ENCODE measurements at places on chromosomes 6 and 20. TPM values are rescaled to one million over a fixed set of nuclear protein-coding genes. Genes with fewer than 3 reads are reported as not detected.

- DNase-seq, result no peak
These were observed 27.8 kb downstream of the THBS2 start for GRCh38 chr6:169225887-169226286.

GRCh38 chr20:58994390-58995159 is 12.5 kb downstream of the CTSZ start:
- no peak for DNase-seq

HRH3 gene
- total RNA-seq, result 0.07 TPM

GRCh38 chr6:43972913-43973300 is 154.3 kb downstream of the MRPL14 start:
- DNase-seq, result peak; percentile 83

DNA sequence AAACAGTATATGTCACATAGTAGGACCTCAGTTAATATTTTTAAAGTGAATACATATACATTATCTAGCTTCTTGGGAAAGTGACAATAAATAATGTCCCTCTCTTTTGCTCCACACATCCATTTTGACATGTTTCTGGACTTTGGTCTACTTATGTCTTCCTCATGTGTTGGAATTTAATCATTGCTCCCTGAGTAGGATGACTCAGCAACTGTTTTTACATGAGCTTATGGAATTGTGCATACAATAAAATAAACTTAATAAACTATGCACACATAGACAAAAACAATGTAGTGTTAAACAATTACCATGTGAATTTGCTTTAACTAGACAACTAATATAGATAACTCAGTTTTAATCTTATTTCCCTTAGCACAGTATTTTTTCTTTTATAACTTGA is 503.8 kb downstream of the TFAP2B start:
- DNase-seq, result no peak

DNA sequence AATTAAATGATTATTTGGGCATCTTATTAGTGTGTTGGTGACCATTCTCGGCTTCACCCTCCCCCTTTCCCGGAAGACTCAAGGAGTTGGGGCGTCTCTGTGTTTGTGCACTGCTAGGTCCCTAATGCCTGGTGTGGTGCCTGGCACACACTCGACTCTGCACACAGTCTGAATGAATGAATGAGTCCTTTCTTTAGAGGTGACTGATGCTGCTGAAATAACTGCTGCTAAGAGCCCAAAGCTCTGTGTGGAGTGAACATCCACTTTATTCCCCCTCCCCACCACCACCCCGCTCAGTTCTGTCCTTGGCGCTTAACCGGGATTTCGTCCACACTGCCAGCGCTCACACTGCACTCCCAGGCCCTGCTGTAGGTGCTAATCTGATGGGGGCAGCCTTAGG is 1.2 kb upstream of the PHACTR3 start:
- DNase-seq, result no peak

- no peak for DNase-seq
These were observed 39.8 kb upstream of the SERINC1 start for GRCh38 chr6:122511193-122511924.

DNA sequence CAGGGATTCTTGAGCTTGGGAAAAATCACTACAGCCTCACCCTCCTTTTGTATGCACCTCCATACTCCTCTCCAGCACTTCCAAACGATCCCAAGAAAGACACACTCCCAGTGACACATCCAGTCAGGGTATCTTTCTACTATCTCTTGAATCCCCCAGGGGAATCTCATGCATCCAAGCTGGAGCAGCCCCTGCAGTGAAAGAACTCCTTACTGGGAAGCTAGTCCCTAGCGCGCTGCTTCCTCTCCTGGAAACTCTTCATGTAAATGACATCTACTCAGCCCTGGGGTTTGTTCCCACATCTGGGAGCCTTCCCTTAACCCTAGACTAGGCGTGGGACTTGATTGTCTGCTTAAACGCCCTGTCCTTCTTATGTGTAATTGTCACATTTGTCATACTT is 329.1 kb upstream of the QKI start:
- no peak for DNase-seq

- DNase-seq, result no peak
These were observed 2.9 kb downstream of the RBBP8NL start for GRCh38 chr20:62424249-62425107.

MACROD2 gene
- total RNA-seq, result 2.4 TPM

GRCh38 chr6:107770541-107770940 is 53.6 kb downstream of the SCML4 start:
- DNase-seq, result no peak

GRCh38 chr20:61030130-61030529 is 221.9 kb upstream of the CDH4 start:
- DNase-seq, result no peak

FRS3 gene
- 3.6 TPM for total RNA-seq

CALHM6 gene
- total RNA-seq, result not detected

PXT1 gene
- 0.09 TPM for total RNA-seq

DNA sequence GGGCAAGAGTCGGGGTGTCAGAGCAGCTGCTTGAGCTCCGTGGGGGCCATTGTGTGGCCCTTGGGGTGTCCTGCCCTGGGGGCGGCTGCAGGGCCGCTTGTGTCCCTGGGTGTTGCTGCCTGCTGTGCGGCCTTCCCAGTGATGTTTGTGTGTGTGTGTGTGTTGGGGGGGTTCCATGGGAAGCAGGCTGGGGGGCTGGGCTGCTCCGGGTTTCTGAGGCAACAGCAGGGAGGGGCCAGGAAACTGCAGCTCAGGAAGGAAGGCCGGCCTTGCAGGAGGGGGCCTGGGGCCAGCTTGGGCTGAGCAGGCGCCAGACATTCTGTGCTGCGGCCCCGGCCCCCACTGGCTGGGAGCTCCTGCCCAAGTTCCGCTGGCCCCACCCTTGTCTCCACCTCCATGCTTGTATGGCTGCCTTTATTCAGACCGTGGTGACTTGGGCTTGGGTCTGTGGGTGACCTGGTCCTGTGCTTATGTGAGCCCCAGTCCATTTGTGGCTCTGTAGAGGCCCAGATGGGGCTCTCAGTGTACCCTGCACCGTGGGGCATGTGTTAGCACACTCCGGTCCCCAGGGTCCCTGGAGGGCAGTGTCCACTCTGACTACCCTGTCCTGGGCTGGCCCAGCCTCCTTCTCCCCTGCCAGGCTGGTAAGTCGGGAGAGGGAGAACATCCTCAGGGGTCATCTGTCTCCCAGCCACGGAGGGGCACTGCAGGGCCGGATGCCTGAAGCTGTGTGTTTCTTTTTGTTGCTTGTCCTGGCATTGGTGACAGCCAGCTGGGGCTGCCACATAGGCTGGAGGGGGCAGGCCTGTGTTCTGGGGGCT is 4.6 kb upstream of the SOX18 start:
- no peak for DNase-seq

FAM162B gene
- total RNA-seq, result not detected

MMP24 gene
- total RNA-seq, result 13.7 TPM

- DNase-seq, result no peak
These were observed 72.3 kb downstream of the SLC16A10 start for GRCh38 chr6:111159633-111160032.

- DNase-seq, result no peak
These were observed 135.5 kb downstream of the ZDHHC14 start for GRCh38 chr6:157516319-157517026.

BAG2 gene
- total RNA-seq, result 8.9 TPM

DNA sequence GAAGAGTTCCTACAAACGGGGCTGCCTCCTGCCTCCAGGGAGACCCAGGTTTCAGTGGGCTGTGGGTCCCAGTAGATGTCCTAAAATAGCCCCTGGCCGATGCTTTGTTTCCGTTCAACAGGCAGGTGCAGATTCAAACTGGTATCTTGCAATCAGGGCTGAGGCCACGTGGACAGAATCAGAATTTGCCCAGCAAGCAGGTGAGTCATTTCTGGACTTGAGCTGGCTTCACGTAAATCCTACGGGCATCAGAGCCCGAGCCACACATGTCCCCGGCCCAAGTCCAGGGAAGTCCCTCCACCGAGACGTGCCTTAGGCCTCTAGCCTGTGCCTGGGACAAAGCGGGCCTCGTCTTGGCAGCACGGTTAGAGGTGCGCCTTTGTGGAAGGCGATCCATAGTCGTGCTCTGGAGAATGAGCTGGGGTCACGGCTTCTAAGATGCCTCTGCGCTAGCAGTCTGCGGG is 101.6 kb upstream of the FRMD1 start:
- DNase-seq, result no peak

DNA sequence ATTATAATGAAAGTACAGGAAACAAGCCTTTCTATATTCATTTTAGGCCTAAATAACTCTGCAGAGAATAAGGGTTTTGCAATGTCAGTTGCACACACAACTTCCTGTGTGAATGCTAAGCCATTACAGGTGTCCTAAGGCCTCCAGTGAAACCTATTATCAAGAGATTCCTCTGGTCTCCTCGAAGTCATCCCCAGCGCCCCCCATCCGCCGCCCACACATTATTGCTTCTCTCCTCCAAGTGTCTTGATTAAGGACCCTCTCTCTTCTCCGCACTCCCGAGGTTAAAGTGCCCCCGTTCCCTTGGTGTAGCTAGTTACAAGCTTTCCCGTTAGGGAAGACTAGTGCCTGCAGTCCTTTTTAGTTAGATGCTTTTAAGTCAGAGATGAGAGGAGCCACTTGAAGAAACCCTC is 1.3 kb downstream of the HIVEP2 start:
- peak; percentile 27 for DNase-seq

MICB gene
- total RNA-seq, result 4.1 TPM

CTAGE9 gene
- not detected for total RNA-seq

- peak; percentile 99 for DNase-seq
These were observed 14.4 kb downstream of the NT5E start for GRCh38 chr6:85464260-85464644.

- no peak for DNase-seq
These were observed 466.3 kb upstream of the PLCB4 start for GRCh38 chr20:8602389-8603116.

DNA sequence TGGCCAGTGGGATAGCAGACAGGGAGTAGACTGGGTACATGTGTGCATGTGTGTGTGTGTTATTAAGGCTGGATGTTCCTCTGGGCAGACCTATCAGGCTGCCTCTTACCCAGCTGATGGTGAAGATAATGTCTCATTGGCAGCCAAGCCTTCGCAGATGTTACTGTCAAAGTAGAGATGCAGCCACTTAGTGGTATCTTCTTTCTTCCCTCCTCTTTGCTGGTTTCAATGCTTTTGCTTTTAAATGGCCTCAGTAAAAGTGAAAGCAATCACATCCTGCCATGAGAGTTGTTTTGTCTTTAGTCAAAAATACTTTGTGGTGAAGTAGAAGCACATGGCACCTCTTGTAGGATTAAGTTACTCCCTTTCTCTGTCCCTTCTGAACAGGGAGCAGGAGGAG is 57.5 kb downstream of the SNRNP48 start:
- DNase-seq, result no peak

ZC2HC1B gene
- total RNA-seq, result not detected

- DNase-seq, result no peak
These were observed 159.7 kb upstream of the AHI1 start for GRCh38 chr6:135657207-135657606.

LY6G5B gene
- total RNA-seq, result 17.5 TPM

TSBP1 gene
- total RNA-seq, result not detected

- no peak for DNase-seq
These were observed 42.1 kb downstream of the CTCFL start for GRCh38 chr20:57482796-57483195.

ANKRD66 gene
- not detected for total RNA-seq

- no peak for DNase-seq
These were observed 107.9 kb downstream of the NRSN1 start for GRCh38 chr6:24233813-24234442.

DNA sequence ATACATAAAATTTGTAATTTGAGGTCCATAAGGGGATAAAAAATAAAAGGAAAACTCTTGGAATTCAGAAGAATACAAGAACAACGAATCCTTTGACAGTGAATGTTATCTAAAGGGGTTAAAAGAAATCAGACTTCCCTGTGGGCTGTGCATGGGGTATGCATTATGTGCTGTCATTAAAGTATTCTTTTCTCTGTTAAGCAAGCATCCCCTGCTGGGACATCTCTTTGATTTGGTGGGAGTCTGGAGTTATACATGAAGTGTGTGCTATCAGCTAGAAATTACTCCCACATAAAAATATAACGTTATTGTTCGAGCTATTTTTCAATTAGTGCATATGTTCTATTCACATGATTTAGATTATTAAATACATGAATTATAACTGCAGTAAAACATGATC is 195.2 kb downstream of the CENPW start:
- no peak for DNase-seq

CDH4 gene
- total RNA-seq, result 3.2 TPM

DNA sequence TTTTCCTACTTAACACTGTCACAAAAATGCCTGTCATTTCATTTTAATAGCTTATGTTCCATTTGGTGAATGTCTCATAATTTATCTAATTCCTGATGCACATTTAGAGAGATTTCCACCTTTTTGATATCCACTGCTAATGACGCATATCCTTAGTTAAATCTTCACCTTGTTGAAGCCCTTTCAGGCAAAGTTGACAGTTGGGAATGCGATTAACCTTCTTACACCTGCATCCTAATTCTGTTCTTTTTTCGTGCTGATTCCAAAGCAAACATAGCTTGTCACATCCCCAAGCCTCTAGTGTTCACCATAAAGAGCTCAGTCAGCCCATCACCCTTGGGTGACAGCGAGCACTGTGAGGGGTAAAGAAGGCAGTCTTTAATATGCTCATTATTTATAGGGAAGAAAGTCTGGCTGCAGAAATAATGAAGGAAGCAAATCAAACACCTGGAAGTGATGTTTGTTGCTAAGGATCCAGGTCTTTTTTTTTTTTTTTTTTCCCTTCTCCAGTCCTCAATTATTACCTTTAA is 205.6 kb downstream of the DTNBP1 start:
- DNase-seq, result no peak

- no peak for DNase-seq
These were observed 34.6 kb downstream of the RAMACL start for GRCh38 chr6:166551754-166552495.

GRCh38 chr20:57791966-57792365 is 82.2 kb upstream of the PMEPA1 start:
- DNase-seq, result no peak

DNA sequence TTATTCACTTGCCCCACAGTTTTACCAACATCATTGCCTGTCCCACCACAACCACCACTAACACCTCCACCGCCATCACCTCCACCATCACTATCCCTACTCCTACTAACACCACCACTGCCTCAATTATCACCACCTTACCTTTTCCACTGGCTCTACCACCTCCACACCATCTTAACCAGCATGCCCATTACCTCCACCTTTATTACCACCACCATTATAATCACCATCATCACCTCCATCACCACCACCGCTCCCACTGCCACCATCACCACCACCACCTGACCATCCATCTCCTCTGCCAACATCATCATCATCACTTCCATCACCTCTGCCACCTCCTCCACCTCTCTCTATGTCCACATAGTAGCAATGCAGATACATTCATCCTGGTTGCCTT is 90.0 kb downstream of the SNAP25 start:
- no peak for DNase-seq

ULBP2 gene
- 7.3 TPM for total RNA-seq

HCRTR2 gene
- total RNA-seq, result 0.36 TPM

- DNase-seq, result peak; percentile 4
These were observed 11.0 kb downstream of the ALDH8A1 start for GRCh38 chr6:134938896-134939295.

GRCh38 chr6:19210849-19211590 is 626.1 kb upstream of the ID4 start:
- no peak for DNase-seq

- DNase-seq, result no peak
These were observed 356.3 kb upstream of the IRAK1BP1 start for GRCh38 chr6:78511009-78511408.

- DNase-seq, result no peak
These were observed 66.6 kb downstream of the AFG1L start for GRCh38 chr6:108361312-108361932.

- DNase-seq, result no peak
These were observed 21.2 kb upstream of the PCMTD2 start for GRCh38 chr20:64234291-64234791.

GRCh38 chr6:144757299-144757698 is 472.2 kb downstream of the UTRN start:
- DNase-seq, result no peak

LY6G6F gene
- not detected for total RNA-seq
